Stimulated activated CD4-positive, alpha-beta T cell treated with anti-CD3 and anti-CD28 coated beads, Interleukin-4, amount 100 ng/mL, for 48 hours (primary cell): ENCODE measurements at places on chromosomes 12 and 14.

DNA sequence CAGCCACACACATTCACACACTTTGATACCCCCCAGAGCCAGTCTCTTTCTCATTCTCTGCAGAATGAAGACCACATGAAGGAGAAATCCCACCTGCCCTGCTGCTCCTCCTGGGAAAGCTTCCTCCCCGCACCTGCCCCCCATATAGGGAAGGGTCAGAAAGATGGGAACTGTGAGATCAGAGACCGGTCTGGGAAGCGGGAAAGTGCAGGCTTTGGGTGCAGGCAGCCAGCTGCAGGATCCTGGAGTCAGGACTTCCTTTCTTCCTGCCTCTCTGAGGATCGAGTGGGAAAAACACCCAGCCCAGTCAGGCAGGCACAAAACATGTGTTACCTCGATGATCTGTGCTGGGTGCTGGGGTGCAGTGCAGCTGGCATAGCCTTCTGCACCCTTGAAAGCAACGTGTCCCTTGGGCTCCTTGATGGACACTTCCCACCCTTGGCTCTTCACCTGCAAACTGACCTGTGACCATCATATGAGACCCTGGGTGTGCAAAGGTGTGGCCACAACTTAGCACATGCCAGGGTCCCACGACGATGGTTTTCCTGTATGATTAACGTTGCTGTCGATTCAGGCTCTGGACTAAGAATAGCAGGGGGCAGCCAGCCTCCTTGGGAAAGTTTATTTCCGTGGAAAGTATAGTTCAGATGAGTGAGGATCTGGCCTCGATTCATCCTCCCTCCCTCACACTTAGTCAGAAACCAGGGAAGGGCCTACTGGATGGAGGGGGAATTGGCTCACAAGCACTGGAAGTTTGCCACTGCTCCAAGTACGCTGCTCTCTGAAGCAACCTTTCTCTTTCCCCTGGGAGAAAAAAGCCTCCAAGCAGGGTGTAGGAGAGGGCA, 105.4 kb upstream of the MED13L start:
- DNase-seq: no peak

GRCh38 chr12:114933428-114934160, 249.6 kb upstream of the TBX3 start:
- DNase-seq: no peak

- no peak for DNase-seq
Measured at GRCh38 chr12:51868821-51869495, 18.9 kb upstream of the ANKRD33 start.

DNA sequence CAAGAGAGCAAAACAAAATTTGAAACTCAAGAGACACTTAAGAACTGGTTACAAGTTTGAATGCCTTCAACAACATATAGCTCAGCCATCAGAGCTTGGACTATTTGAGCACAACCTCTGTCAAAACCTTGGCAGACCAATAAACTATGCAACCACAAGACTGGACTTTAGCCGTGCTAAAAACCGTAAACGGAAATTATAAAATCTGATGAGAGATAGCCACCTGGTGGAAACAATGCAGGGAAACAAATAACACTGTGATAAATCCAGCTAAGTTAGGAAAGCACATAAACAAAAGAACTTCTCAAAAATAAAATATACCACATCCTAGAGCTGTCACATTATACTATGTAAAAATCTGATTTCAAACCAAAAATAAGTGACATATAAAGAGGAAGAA, 1074.2 kb upstream of the NOVA1 start:
- no peak for DNase-seq

GRCh38 chr14:52021957-52022600, 32.7 kb downstream of the RTRAF start:
- DNase-seq: no peak

GRCh38 chr14:61894452-61895077, 132.3 kb downstream of the SNAPC1 start:
- DNase-seq: peak; percentile 63

DNA sequence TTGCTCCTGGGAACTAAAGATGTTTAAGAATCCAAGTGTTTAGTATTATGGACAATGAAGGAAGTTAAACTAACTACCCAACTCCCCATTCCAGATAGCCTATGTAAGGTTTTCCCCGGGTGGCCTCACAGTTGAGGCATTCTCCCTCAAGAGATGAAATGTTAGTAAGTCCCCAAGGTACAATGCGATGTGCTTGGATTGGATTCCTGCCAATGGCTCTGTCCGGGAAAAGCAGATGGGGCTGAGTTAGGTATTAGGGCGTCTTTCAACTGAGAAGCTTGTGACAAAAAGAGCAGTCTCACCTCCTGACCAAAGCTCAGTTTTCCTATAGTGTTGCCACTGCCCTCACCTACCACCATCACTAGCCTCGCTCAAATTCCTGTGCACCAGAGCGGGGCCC, 64.8 kb upstream of the E2F7 start:
- no peak for DNase-seq

DNA sequence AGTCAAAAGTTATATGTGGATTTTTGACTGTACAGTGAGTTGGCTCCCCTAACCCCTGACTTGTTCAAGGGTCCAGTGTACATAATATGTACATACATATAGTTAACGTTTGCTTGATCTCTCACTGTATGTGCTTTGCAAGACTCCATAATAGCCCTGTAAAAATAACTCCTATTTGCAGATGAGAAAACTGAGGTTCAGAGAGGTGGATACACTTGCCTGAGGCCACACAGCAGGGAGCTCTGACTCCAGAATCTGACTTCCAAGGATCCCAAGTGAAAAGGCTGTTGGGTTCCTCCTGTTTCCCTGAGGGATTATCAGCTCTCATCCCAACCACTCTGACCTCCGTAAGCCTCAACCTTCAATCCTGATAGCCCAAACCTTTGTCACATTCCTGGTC, 41.7 kb downstream of the CMKLR1 start:
- DNase-seq: no peak

DNA sequence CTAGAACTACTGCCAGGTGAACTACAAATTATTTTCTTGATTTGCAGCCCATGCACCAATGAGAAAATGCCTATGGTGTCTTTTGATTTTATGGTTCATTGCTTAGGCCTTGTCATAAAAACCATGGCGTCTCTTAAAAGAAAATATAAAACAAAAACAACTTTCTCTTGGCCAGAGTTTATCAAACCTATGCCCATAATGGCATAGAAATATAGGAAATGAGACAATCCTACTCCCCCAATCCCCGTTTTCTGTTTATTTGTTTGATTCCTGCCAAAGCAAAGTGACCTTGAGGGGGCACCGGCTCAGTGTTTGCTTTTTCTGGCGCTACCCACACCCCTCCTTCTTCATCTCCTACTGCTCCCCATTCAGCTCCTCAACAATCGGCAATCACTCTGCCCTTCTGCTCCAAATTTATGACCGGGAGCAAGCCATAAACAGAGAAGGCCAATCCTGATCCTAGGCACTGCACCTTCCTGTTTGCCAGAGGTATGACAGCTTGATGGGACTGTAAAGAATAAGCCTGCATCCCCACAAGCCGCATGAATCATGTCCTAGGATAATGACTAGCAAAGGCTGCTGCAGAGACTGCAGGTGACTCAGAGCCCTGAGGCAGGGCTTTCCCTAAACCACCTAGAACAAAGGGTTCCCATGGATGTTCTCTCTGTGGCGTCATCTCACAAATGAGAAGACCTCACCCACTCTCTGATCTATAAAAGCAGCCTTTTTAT, 874.9 kb downstream of the NRXN3 start:
- no peak for DNase-seq

DNA sequence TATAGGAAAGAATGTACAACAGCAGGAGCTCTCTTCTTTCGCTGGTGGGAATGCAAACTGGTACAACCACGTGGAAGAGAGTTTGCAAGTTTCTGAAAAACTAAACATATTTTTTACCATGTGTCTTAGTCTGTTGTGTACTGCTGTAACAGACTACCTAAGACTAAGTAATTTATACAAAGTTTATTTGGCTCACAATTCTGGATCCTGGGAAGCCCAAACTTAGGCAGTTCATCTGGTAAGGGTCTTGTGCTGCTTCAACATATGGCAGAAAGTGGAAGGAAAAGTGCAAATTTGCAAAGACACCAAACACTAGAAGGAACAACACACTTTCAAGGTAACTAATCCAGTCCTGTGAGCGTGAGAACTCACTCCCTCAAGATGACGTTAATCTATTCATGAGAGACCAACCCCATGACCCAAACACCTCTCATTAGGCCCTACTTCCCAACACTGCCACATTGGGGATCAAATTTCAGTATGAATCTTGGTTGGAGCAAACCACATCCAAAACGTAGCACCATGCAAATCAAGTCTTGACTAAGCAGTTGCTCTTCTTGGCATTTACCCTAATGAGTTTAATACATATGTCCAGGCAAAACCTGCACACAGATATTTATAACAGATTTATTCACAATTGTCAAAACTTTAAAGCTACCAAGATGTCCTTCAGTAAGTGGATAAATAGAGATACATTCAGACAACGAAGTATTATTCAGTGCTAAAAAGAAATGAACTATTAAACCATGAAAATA, 481.9 kb upstream of the FOXG1 start:
- DNase-seq: no peak

GRCh38 chr14:79766511-79766910, 444.8 kb downstream of the DIO2 start:
- DNase-seq: no peak

DNA sequence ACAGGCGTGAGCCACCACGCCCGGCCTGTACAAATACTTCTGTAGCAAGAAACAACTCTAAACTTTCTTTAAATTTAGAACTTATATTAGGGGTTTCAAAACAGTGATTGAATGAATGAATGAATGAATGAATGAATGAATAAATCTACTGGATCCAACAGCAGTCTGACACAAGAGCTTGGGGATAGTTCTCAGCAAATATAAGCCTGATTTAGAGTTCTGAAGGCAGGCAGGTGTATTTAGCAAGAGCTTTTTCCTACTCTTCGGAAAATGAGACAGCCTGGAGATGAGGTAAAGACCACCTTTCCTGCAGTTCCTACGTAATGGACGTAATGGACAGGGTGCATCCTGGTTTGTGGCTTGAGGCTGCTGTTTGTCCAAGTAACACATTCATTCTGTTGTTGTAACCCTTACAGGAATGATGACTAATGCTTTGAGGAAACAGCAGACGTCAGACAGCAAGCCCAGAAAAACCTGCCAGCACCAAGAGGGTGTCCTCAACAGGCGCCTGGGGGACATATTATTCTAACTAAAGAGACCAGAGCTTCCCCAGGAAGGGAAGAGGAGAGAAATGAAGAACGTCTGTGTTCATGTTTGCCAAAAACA, 277.4 kb upstream of the SOX5 start:
- DNase-seq: no peak

GRCh38 chr12:132006056-132006680, 56.4 kb downstream of the EP400 start:
- DNase-seq: no peak

- no peak for DNase-seq
Measured at GRCh38 chr12:85676816-85677749, 159.1 kb downstream of the RASSF9 start.

DNA sequence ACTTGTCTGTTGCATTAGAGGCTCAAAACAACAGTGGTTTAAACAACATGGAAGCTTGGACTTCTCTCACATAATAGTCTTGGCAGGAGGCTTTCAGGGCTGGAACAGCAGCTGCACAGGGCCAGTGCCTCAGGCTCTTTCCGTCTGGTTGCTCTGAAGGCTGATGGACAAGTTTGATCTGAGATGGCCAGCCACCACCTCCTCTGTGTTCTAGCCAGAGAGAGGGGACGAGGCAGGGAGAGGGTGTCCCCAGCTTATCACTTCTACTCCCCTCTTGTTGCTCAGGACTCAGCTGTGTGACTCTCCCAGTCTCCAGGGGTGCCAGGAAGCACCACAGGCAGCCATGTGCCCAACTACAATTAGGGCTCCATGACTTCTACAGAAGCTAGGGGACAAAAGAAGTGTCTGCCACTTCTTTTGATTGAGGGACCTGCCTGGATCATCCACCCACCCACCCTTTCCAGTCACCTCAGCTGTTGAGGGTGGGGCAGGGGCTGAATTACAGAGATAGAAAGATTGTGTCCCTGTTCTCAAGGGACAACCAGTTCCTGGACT, 46.6 kb downstream of the SMIM41 start:
- DNase-seq: no peak
